NCI-H2171 treated with DMSO at 0.1 percent for 48 hours (cell line): ENCODE measurements at places on chromosomes 16 and 17.

DNA sequence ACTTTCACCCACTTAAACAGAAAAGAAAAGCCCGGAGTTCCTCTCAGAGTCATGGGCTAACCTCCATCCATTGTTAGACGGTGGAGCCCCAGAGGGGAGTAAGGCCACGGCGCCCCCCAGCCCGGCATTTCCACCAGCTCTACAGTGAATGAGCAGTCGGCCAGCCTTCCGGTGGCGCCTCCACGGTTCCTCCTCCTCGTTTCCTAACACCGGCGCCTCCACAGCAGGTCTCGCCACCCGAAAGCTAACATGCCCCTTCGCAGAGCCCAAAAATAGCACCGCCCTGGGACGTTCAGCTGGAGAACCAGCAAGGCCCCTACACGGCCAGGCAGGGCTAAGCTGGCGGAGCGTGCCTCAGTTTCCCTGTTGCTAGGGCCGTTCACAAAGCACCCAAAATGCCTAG, 858 bp downstream of the MMD start:
- DNase-seq = peak; percentile 22

- DNase-seq = no peak
These were observed 6.6 kb downstream of the NOTUM start for GRCh38 chr17:81954131-81955057.

DNA sequence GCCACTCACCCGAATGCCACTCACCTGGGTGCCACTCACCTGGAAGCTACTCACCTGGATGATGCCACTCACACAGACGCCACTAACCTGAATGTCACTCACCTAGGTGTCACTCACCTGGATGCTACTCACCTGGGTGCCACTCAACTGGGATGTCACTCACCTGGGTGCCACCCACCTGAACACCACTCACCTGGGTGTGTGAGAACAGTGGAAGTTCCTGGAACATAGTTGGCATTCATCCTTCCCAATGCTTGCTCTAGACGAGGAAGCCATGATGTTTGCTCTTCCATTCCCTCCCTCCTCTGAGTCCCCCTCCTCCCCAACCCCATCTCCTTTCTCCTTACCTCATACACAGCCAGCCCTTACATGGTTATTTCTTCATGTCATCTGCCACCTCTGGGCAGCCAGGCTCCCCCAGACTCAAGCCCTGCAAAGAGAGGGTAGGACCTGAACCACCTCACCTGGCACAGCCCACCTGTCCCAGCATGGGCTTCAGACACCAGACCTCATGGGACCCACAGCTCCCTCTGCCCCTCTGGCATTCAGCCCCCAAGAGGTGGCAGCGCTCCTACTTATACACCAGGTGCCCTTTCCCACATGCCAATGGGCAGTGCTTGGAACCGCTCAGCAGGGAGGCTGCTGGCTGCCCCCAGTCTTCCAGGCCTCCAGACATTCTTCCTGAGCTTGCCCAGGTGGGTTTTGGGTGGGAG, 171.8 kb upstream of the FOXF1 start:
- no peak for DNase-seq

GRCh38 chr16:58116081-58116480, 13.1 kb downstream of the CFAP20 start:
- no peak for DNase-seq

- DNase-seq = no peak
These were observed 536.5 kb upstream of the CDH11 start for GRCh38 chr16:65658349-65658748.

DNA sequence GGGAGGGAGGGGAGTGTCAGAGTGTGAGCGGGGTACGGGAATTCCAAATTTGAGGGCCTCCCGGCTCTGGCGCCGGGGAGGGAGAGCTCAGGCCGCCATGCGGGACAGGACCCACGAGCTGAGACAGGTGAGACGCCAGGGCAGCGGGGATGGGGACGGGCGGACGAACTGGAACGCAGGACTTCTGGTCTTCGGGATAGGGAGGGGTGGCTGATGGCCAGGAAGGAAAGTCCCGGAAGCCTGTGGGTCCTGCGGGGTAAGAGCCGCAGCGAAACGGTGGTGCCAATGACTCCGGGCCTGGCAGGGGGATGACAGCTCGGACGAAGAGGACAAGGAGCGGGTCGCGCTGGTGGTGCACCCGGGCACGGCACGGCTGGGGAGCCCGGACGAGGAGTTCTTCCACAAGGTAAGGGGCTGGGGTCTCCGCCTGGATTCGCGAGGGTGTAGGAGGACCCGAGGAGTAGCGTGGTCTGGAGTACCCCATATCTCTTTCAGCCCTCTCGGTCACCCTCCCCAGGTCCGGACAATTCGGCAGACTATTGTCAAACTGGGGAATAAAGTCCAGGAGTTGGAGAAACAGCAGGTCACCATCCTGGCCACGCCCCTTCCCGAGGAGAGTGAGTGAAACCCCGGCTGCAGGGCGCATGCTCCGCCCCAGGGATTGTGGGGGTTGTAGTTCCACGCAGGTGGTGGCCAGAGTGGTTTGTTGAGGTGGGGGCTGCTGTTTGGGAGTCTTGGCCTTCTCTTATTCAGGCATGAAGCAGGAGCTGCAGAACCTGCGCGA, 543 bp downstream of the STX4 start:
- peak; percentile 63 for DNase-seq

GRCh38 chr17:40538019-40538935, 27.0 kb downstream of the CCR7 start:
- DNase-seq = no peak

- DNase-seq = no peak
These were observed 228.6 kb downstream of the ZFHX3 start for GRCh38 chr16:72819345-72819744.

GRCh38 chr17:75778861-75779249, 5.8 kb upstream of the UNK start:
- peak; percentile 73 for DNase-seq
